ENCODE measurements at places on chromosomes 6 and 20.

DNA sequence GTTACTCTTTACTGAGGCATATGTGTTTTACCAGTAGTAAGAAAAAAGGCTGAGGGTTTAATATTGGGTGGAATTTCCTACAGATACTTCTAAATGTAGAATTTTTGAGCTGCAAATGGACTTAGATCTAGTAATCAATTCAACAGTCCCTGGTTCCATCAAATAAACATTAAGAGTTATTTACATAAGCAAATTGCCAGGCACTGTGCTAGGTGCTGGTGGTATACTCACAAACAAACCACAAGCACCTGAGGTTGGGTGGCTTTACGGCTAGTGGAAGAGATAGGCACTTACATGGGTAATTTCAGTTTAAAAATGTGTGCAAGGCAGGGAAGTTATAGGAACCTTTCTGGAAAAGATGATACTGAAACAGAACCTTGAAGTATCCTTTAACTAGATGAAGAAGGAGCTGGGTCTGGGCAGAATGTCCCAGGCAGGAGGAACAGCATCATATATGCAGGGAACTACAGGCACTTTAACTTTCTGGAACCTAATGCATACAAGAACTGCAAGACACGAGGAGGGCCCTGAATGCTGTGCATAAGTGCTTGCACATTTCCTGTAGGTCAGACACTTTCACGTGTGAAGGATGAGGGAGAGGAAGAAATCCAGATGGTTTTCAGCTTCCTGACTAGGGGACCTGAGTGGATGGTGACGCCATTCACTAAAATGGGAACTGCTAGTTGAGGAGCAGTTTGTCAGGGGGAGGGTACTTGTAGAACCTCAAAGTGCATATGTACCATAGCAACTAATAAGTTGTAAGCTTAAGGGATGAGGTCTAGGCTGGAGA, 4.5 kb downstream of the CCN6 start:
- H3K36me3 ChIP-seq, result no peaks in the 10 kb centered on the region
- no peaks in the 10 kb centered on the region for H3K27me3 ChIP-seq
- no peak for DNase-seq
- no peaks in the 10 kb centered on the region for H3K4me1 ChIP-seq
- H3K4me3 ChIP-seq, result no peak overlapping the region

DNA sequence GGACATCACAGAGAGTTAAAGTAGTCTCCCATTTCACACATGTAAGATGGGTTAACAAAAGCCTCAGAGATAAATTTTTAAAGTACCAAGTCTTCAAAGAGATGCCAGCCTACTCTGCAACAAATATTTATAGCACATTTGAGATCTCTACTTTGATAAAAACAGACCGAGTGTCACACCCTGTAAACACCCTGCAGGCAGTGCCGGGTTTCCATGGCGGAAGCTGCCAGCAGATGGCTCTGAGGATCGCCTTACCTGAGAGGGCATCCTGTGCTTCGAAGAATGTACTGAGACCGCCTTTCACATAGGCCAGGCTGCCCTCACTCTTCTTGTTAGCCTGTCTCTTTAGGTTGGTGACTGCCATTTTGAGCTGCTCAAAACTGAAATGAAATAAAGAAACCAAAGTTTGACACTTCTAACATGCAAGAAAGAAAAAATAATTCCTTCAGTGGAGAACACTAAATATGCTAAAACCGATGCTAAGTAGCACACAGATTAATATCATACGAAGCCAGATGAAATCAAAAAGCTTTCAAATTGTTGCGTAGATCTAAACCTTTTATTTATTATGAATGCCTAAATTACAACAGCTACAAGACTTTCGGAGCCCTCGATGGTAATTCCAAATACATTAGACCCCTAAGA, 39.3 kb downstream of the HUS1B start:
- no peak for DNase-seq
- no peak overlapping the region for H3K27ac ChIP-seq
- H3K27me3 ChIP-seq, result no peaks in the 10 kb centered on the region
- no peaks in the 10 kb centered on the region for H3K36me3 ChIP-seq

- H3K4me3 ChIP-seq, result no peak overlapping the region
- H3K27ac ChIP-seq, result no peak overlapping the region
- no peaks in the 10 kb centered on the region for H3K36me3 ChIP-seq
- DNase-seq, result no peak
- no peaks in the 10 kb centered on the region for H3K27me3 ChIP-seq
- H3K4me1 ChIP-seq, result no peaks in the 10 kb centered on the region
Observed at GRCh38 chr6:144855812-144856531, 570.8 kb downstream of the UTRN start.

GRCh38 chr6:34196833-34197195, 39.9 kb upstream of the HMGA1 start:
- H3K4me1 ChIP-seq, result no peaks in the 10 kb centered on the region
- H3K4me3 ChIP-seq, result peak overlapping the region; percentile 40
- DNase-seq, result no peak
- no peak overlapping the region for H3K27ac ChIP-seq
- H3K27me3 ChIP-seq, result no peaks in the 10 kb centered on the region

DNA sequence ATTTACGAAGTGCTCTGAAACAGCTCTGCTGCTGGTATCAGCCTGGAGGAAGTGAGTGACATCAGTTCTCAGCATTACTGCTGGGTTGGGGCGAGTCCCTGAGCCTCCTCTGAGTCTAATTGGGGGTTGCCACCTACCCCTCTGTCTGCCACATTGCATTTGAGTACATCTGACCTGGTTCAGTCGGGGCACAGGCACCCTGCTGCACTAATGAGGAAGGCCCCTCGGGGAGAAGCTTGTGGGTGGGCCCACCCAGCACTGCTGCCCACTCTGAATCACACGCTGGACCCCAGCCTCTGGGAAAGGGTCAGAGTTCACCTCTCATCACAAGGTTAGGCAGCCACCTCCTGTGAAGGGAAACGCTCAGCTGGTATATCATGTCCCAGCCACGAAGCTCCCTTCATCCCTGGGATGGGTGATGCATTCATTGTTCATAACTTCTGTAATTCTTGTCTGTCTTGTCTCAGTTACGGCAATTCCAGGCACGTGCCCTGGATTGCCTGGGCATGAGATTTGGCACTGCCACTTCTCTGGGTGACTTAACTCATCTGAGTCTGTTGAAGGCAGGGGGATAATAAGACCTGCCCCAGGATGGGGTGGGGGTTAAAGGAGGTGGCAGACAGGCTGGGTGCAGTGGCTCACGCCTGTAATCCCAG, 13.3 kb downstream of the DNMT3B start:
- H3K27ac ChIP-seq, result no peak overlapping the region
- H3K36me3 ChIP-seq, result no peaks in the 10 kb centered on the region
- no peak for DNase-seq
- H3K4me3 ChIP-seq, result no peak overlapping the region
- H3K4me1 ChIP-seq, result no peaks in the 10 kb centered on the region

DNA sequence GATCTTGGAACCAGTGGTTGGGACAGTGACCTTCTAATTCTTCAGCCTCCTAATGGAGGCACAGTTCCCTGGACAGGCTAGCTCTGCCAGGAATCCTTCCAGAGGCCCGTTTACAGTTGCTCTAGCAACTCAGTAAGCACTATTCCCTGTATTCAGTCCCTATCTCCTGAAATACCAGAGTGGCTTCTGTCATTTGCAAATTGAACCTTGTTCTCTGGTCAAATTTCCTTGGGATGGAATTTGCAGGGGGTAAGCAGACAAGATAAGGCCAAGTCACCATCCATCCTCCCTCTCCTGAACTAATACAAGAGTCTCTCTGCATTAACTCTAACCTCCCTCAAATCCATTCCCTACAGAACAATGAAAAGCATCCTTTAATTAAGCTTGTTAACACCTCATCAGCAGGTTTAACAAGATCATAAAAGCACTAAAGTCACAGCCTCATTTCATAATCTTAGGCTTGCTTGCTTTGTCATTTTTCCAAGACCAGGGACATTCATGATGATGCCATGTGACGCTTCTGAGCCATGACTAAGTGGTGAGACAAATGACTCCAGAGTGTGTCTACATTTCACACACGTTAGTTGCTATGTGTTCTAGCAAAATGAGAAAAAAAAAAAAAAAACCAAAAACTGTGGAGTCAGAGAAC, 37.1 kb downstream of the SLC22A23 start:
- H3K4me1 ChIP-seq, result no peaks in the 10 kb centered on the region
- DNase-seq, result no peak
- no peak overlapping the region for H3K4me3 ChIP-seq
- no peak overlapping the region for H3K27ac ChIP-seq
- H3K36me3 ChIP-seq, result no peaks in the 10 kb centered on the region
- no peaks in the 10 kb centered on the region for H3K27me3 ChIP-seq

Data from uterus (tissue), 4 donors.